ENCODE measurements at places on chromosomes 5 and 9.

GRCh38 chr5:159244163-159244562 is 18.9 kb upstream of the UBLCP1 start:
- DNase-seq = no peak

GRCh38 chr5:10615693-10616092 is 51.8 kb downstream of the ANKRD33B start:
- DNase-seq = no peak

DNA sequence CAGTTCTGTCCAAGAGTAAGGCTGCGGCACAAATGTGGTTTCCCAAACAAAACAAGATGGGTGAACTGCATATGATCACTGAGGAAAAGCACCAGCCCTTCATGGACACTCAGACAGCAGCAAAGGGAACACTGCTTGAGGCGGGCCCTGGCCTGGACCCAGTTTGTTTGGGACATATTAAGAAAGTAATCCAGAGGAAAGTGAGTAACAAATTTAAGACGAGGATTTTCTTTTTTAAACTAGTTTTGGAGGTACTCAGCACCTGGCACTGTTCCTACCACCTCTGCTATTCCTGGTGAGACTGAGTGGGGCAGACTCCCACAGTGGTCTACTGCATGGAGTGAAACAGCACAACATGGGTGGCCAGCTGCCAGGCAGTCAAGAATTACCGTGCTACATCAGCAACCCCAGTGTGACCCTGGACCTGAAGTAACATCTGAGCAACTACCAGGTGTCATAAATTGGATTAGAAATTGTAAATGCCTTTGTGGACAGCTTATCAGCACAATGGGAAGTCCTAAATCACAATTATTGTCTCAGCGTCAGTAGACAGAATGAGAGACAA is 28.5 kb downstream of the P4HA2 start:
- no peak for DNase-seq

DNA sequence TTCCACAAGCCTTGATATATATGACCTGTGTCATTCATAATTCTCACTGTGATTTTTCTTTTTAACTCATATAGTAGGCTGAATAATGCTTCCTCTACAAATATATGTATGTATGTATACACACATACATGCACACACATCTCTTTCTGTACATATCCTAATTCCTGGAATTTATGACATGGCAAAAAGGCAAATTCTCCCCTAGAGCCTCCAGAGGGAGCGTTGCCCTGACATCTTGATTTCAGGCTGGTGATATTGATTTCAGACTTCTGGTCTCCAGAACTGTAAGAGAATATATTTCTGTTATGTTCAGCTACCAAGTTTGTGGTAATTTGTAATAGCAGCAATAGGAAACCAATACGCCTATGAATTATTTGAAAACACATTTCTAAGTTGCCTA is 166.6 kb upstream of the GAS1 start:
- no peak for DNase-seq

DNA sequence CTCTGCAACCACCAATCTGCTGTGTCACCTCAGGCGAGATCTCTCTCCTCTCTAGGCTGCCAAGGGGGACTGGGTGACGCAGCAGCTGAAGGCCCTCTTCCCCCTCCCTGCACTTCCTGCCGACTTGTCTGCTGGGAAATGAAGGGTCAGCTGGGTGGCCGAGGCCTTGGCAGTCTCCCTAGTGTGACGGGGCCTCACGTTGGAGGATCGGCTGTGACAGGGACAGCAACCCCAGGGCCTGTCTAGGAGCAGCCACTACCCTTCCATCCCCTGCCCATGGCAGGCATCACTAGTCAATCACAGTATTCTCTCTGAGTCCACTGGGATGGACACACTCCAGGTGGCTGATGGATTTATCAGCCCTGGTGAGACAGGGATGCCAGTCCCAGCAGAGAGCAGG is 107.3 kb upstream of the SARDH start:
- DNase-seq = no peak

- DNase-seq = no peak
Observed at GRCh38 chr9:35679766-35680330, 6.1 kb downstream of the CA9 start.

DNA sequence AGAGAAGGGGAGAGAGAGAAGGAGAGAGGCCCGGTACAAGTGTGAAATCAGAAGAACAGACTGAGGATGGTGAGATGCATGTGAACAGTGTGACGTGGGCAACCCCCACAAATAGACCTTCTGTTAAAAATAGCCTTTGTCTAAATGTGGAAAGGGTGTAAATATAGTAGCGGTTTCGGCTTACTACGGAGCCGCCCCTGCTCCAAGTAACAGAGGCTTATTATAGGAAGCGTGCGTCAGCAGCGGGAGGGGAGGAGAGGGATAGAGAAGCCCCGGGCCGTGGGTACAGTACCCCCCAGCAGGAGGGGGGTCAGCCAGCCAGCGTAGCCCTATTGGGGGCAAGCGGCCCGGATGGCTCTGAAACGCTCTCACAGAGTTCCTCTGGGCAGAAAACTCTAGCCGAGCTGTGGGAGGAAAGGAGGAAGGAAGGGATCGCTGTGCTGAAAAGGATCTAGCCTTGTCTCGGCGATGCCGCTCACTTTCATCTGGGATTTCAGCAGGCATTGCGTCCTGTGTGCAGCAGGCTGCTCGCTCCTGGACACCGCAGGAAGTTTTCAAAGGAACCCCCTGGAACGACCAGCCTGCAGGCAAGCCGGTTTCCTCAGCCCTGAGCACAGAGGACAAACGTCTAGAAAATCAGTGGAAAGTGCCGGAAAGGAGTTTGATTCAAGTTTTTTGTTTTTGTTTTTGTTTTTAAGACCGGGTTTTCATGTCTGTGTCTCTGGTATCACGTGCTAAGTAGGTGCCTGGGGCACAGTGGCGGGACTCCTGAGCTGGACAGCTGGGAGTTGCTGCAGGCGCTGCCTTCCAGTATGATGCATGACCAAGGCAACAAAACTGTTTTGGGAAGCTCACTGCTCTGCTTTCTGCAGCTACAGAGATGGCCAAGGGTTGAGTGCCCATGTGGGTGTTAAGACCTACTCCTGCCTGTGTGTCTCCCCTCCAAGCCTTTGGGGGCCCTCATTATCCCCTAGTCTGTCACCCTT is 146.6 kb downstream of the SEC61B start:
- no peak for DNase-seq

DNA sequence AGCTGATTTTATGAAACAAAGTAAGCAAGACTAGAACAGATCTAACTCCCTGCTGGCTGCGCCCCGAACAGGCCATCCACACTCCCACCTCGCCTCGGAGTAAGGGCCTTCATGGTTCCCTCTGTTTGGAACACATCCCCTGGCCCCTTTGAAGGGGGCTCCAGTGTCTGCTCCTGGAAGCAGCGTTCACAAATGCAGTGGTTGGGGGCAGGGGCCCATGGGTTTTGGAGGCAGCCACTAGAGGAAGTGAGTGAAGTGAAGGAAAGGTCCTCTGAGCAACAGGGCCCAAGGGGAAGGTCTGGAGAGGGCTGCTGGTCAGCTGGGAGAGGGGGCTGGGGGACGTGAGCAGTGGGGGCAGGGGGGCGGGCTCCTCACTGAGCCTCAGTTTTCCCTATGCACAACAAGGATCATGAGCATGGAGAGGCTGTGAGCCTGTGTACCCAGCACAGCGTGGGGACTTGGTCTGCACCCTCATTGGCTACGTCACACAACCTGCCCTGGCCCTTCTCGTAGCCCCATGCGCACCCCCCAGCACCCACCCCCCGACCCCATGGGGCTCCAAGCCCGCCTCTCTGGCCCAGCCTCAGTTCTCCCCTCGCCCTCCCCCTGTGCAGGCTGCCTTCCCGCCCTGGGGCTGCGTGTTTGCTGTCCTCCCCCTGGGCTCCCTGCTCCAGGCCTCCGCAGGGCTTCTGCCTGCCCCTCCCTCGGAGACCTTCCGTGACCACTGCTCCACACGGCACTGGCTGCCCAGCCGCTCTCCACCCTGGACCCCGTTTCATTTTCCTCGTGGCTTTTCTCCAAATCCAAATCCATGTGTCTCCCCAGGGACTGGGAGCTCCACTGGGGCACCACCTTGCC is 39.5 kb downstream of the RASGEF1C start:
- no peak for DNase-seq

- no peak for DNase-seq
Observed at GRCh38 chr5:179333796-179334761, 11.2 kb downstream of the ADAMTS2 start.

GRCh38 chr9:127179633-127180441 is 57.4 kb upstream of the ANGPTL2 start:
- DNase-seq = no peak

DNA sequence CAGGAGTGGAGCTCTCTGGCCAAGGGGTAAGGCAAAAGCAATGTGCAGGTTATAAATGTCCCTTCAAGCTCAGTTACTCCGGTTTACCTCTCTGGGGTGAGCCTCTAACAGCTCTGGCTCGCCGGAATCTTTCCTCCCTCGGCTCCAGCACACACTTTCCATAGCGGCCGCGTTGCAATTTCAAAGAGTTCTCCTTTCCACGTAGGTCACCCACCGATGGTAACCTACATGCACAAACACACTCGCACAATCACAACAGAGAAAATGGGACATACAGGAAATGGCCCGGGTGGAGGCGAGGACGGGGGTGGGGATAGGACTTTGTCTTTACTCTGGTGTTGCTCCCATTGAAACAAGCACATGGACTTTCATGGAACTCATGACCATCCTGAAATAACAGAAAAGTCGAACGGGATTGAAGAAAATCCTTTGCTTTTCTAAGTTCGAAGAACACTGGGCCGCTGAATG is 1.2 kb downstream of the LHFPL2 start:
- DNase-seq = no peak

- no peak for DNase-seq
Observed at GRCh38 chr5:171442287-171443042, 23.0 kb downstream of the FGF18 start.

DNA sequence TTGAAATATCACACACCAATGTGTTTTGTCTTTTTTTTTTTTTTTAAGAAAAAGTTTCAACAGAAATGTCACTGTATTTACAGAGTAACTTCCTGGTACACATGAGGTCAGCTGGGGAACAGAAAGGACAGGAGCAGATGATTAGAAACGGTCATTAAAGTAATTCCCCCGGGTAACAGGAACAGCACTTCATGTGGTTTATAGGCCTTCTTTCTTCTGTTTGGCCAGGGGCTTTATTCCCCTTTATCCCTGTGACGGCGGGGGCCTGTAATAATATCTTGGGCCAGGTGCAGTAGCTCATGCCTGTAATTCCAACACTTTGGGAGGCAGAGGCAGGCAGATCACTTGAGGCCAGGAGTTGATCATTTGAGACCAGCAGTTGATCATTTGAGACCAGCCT is 30.5 kb upstream of the MSH3 start:
- DNase-seq = no peak

DNA sequence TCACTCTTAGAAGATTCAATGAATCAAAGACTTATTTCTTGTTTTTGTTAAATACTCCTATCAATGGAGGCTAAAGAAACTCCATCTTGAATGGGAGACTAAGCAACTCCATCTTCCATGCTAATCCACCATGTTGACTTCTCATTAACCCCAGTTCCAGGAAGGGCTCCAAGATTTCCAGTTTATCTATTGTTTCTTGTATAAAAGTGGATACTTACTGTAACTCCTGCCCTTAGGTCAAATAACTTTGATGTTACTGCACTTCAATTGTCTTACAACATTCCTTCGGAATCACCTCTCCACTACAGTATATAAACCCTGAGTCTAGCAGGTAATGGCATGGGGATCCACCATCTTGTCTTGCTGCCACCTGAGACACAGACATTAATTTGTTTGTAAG is 63.0 kb downstream of the PUM3 start:
- no peak for DNase-seq

GRCh38 chr5:110070836-110071235 is 381.1 kb downstream of the MAN2A1 start:
- no peak for DNase-seq

DNA sequence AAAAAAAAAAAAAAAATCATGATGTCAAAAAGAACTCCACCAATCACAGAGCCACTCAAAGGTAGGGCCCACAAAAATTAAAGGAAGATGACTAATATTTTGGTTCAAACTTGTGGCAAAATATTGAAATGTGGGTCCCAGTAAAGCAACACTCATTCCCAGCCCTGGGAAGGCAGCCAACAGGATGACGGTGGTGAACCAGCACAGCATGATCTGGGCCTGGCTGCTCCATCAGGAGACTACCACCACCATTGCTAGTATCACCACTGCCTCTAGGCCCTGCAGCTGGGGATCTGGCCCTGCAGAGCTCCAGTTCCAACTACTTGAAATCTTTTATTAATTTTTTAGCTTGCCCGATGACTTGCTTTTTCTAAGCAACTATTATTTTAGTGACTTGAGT is 206.8 kb upstream of the ITGA1 start:
- DNase-seq = no peak

DNA sequence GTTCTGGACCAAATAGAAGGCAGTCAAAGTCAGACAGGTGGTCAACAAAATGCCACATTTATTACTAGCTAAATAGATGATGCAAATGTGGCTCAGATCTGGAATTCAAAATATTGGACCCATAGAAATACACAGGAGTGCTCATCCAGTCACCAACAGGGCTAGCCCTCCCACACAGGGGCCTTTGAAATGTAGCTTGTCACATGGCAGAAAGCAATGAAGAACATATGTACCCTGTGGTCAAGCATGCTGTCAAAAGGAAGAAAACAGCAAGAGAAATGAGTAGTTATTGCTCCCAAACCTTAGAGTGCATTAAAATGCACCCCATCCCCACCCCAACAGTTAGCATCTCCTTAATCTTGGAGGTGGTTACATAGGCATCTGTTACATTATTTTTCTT is 20.9 kb upstream of the CCDC112 start:
- no peak for DNase-seq

DNA sequence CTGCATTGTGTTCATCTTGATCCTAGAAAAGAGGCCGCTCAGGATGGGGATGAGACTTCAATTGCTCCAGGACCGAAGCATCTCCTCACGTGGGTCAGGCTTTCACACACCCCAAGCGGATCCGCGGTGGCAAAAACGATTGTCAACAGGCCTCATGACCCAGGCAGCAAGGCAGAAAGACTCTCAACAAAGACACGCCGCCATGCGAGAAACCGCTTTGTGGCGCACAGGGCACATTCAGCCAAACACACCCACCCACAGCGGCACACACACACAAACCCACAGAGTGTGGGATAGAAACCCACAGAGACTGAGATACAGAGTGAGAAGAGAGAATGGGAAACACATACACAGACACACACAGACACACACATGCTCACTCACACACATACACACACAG is 483.4 kb downstream of the SPATA31A7 start:
- DNase-seq = no peak

DNA sequence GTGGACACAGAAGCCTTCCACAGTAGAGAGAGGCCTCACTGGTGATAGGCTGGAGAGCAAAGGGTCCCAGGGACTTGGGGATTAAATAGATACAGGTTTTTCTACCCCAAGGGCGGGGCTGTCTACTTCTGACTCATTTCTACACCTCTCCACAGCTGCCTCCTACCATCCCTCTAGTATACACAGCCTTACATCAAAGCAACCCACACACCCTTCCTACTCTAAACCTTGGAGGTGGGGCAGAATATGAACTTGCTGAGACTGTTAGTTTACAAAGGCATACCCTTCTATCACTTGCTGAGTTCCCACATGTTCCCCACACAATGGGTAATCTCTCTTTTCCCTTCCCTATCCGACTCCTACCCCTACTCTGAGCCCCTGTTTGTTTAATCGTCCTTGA is 19.9 kb upstream of the PCA3 start:
- no peak for DNase-seq
